ENCODE measurements at places on chromosomes 3 and 15.
A peak's percentile ranks its signal among the peaks of the same experiment; 100 is the strongest.

DNA sequence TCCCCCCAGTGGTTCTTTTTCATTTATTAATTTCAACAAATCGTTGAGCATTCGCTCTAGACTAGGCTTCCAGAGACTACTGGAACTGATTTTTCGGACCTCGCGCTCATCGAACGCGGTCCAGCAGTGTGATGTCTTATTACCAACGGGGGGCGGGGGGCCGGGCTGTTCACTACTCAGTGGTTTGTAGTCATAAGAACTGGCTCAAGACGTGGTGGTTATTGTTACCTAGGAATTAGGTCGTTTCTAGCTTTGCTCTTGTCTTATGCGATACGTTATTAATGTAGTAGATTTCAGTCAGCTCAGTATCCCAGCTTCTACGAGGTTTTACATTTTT, 858 bp downstream of the RBM5 start:
- peak; percentile 27 for DNase-seq
- peaks cover 35% of the 10 kb centered on the region for H3K36me3 ChIP-seq
- H3K27ac ChIP-seq = peak overlapping the region; percentile 96
- peak overlapping the region; percentile 96 for H3K4me3 ChIP-seq
- H3K4me1 ChIP-seq = peaks cover 12% of the 10 kb centered on the region

DNA sequence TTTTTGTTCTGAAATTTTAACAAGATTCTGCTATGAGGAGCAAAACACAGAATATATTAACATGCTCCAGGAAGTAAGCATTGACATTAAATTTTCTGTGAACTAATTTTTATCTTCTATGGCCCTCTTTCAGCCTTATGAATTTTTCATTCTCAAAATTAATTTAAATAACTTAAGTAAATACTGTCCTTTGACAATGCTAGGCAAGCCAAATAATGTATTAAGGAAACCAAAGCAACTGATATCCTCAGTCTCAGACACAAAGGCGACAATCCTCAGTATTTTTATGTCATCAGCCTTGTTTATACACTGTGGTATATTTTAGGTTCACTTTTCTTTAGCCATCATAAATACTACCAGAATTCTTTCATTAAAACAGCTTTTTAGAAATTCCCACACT, 159.8 kb downstream of the CGGBP1 start:
- no peak overlapping the region for H3K4me3 ChIP-seq
- no peaks in the 10 kb centered on the region for H3K27me3 ChIP-seq
- no peak for DNase-seq
- H3K27ac ChIP-seq = no peak overlapping the region

DNA sequence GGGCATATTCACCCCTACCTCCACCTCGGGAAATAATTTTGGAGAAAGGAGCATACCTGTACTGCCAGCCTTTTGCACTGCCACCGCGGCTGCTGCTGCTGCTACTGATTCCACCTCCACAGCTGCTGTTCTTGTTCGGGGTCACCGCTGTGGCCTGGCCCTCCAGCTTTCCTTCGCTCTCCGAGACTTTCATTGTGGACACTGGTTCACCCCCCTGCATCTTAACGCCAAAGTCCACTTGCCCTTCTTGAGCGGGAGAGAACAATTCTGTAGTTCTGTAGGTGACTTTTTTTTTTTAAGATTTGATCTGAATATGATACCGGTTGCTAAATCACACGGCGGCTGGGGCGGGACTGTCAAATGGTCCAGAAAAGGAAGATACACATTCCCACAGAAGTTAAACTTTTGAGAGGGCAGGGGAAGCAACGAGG, 701 bp downstream of the OSBPL11 start:
- H3K27me3 ChIP-seq = no peaks in the 10 kb centered on the region
- H3K36me3 ChIP-seq = no peaks in the 10 kb centered on the region
- H3K4me3 ChIP-seq = peak overlapping the region; percentile 82
- peaks cover 21% of the 10 kb centered on the region for H3K4me1 ChIP-seq
- H3K27ac ChIP-seq = peak overlapping the region; percentile 88
- no peak for DNase-seq

GRCh38 chr3:3798631-3799113, 559 bp upstream of the LRRN1 start:
- peak overlapping the region; percentile 24 for H3K27ac ChIP-seq
- no peaks in the 10 kb centered on the region for H3K36me3 ChIP-seq
- peaks cover 21% of the 10 kb centered on the region for H3K27me3 ChIP-seq
- peak overlapping the region; percentile 66 for H3K4me3 ChIP-seq

- peaks cover 2% of the 10 kb centered on the region for H3K4me1 ChIP-seq
- no peaks in the 10 kb centered on the region for H3K36me3 ChIP-seq
- no peaks in the 10 kb centered on the region for H3K27me3 ChIP-seq
- no peak overlapping the region for H3K27ac ChIP-seq
These were observed 6.2 kb upstream of the CCNL1 start for GRCh38 chr3:157166115-157166514.

DNA sequence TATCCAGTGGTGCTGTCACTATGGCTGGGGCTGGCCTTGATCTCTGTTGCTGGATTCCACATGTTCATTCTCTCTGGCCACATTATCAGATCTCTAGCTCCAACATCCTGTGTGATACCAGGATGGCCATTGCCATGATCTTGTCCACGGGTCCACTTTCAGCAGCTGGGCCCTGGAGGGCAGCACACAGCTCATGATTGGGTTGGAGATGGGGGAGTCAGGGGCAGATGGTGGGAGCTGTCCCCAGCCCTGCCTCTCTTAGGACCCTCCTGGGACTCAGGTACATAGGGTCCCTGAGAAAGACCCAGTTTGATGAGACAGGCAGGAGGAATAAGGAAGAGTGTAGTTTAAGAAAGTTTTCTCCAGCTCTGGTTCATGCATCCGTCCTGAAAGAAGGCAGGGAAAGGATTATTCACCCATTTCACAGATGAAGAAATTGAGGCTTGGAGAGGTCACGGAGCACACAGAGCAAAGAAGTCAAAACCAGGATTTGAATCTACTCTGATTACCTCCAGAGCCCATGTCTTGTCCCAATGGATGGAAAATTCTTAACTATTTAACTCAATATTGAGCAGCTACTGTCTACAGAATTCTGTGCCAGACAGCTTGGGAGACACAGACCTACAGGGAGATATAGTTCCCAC, 100.5 kb downstream of the LINGO1 start:
- H3K27me3 ChIP-seq = peaks cover 10% of the 10 kb centered on the region
- DNase-seq = no peak
- peaks cover 5% of the 10 kb centered on the region for H3K4me1 ChIP-seq
- H3K27ac ChIP-seq = no peak overlapping the region
- no peaks in the 10 kb centered on the region for H3K36me3 ChIP-seq

DNA sequence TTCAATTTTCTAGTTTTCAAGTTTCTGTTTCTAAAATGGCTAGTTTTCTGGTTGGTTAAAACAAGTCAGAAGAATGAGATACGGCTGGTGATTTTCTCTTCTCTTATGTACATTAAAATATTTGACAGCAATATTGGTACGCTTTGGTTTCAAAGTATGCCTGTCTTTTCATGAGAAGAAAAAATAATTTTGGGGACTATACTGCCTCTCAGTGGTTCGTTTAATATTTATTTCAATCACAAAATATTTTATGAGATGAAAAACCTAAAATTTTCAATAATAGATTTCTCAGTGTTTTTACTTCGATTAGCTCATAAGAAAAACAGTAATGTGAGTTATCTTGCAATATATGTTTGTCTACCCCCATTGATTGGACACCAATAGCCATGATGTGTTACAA, 72.8 kb upstream of the AADACL2 start:
- no peak overlapping the region for H3K27ac ChIP-seq
- no peaks in the 10 kb centered on the region for H3K27me3 ChIP-seq
- no peaks in the 10 kb centered on the region for H3K4me1 ChIP-seq
- H3K4me3 ChIP-seq = no peak overlapping the region
- no peak for DNase-seq

GRCh38 chr3:53525765-53526703, 31.6 kb downstream of the CACNA1D start:
- no peak overlapping the region for H3K4me3 ChIP-seq
- H3K27ac ChIP-seq = no peak overlapping the region
- H3K27me3 ChIP-seq = no peaks in the 10 kb centered on the region
- peak; percentile 2 for DNase-seq
- no peaks in the 10 kb centered on the region for H3K36me3 ChIP-seq

GRCh38 chr3:139353920-139354556, 10.2 kb downstream of the MRPS22 start:
- DNase-seq = peak; percentile 50
- peaks cover 70% of the 10 kb centered on the region for H3K36me3 ChIP-seq
- no peaks in the 10 kb centered on the region for H3K27me3 ChIP-seq
- no peak overlapping the region for H3K4me3 ChIP-seq

- H3K4me1 ChIP-seq = no peaks in the 10 kb centered on the region
- H3K36me3 ChIP-seq = no peaks in the 10 kb centered on the region
- no peaks in the 10 kb centered on the region for H3K27me3 ChIP-seq
- no peak overlapping the region for H3K27ac ChIP-seq
- no peak for DNase-seq
These were observed 175.9 kb downstream of the CNTN4 start for GRCh38 chr3:2274526-2274925.

- DNase-seq = peak; percentile 40
- H3K36me3 ChIP-seq = peaks cover 17% of the 10 kb centered on the region
- H3K4me1 ChIP-seq = peaks cover 18% of the 10 kb centered on the region
- H3K4me3 ChIP-seq = no peak overlapping the region
These were observed 41.5 kb downstream of the DLG1 start for GRCh38 chr3:197256836-197257444.

- DNase-seq = no peak
- H3K4me3 ChIP-seq = no peak overlapping the region
- no peaks in the 10 kb centered on the region for H3K27me3 ChIP-seq
- no peaks in the 10 kb centered on the region for H3K36me3 ChIP-seq
These were observed 27.6 kb downstream of the ALS2CL start for GRCh38 chr3:46665763-46666452.

DNA sequence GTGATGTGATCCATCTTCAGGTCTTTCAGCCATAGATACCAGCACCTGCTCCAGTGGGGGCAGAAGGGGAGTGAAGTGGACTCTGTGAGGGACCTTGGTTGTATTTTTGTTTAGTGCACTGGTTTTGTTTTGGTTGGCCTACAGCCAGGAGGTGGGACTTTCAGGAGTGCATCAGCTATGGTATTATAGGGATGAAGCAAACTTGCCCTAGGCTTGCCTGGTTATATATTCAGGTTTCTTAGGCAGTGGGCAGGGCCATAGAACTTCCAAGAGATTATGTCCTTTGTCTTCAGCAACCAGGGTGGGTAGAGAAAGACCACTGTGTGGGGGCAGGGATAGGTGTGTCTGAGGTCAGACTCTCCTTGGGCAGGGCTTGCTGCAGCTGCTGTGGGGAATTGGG, 337.3 kb upstream of the SGO1 start:
- no peaks in the 10 kb centered on the region for H3K36me3 ChIP-seq
- H3K4me1 ChIP-seq = no peaks in the 10 kb centered on the region
- no peak overlapping the region for H3K4me3 ChIP-seq
- H3K27ac ChIP-seq = no peak overlapping the region
- no peak for DNase-seq

- H3K4me1 ChIP-seq = no peaks in the 10 kb centered on the region
- no peak overlapping the region for H3K4me3 ChIP-seq
- H3K27ac ChIP-seq = no peak overlapping the region
- no peaks in the 10 kb centered on the region for H3K27me3 ChIP-seq
These were observed 284.2 kb downstream of the C3orf38 start for GRCh38 chr3:88434001-88434400.

DNA sequence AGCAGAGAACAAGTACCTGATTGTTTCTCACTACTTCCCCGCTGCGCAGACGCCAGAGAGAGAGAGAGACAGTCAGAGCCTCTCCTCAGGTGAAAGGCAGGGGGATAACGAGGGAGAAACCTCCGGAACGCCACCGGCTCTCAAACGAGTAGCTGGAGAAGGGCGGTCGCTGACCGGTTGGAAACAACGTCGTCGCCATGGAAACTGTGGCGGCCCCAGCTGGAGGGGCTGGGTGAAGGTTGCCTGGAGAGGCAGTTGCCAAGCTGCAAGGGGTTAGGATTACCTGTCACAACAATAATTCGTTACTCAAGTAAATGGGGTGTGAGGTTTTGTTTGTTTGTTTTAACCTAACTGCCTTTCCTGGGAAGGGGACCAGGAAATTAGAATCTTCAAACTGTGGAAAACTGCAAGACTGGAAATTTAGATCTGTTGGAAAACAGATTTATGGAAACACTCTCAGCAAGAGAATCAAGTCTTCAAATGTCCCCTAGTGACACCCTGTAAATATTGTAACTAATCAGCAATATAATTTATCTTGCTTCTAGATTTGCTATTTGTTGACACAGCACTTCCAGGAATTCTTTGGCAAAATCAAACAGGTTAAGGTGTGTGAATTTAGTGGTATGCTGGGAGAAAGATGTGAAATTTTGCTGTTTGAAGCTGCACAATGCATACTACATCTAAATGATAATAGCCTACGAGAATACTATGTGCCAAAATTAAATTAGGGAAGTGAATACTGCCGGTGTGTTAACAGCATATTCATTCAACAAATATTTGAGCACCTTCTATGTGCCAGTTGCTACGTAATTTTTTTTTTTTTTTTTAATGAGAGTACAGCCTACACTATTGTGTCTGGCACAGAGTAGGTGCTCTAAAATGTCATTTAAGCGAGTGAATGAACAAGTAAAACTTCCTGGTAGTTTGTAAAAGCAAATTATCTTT, at the start of gene DNAH12:
Gene DNAH12 (minus strand): TSS at position 164 of the 945 bp plus-strand sequence. CDS start 1,474 bp downstream, outside the sequence.
- H3K4me3 ChIP-seq = peak within 1 kb of the TSS; percentile 61
- no peaks in the 10 kb centered on the region for H3K27me3 ChIP-seq
- no peaks in the 10 kb centered on the region for H3K36me3 ChIP-seq
- peak; percentile 47 for DNase-seq
- H3K4me1 ChIP-seq = peaks cover 5% of the 10 kb centered on the region

GRCh38 chr3:36698314-36698713, 66.0 kb downstream of the DCLK3 start:
- H3K27me3 ChIP-seq = no peaks in the 10 kb centered on the region
- no peak for DNase-seq
- no peaks in the 10 kb centered on the region for H3K36me3 ChIP-seq
- no peak overlapping the region for H3K4me3 ChIP-seq
- no peak overlapping the region for H3K27ac ChIP-seq
- peaks cover 12% of the 10 kb centered on the region for H3K4me1 ChIP-seq

GRCh38 chr15:41891946-41892345, 1.9 kb downstream of the SPTBN5 start:
- no peaks in the 10 kb centered on the region for H3K36me3 ChIP-seq
- H3K4me1 ChIP-seq = peaks cover 16% of the 10 kb centered on the region
- no peak overlapping the region for H3K27ac ChIP-seq
- no peak for DNase-seq
- no peaks in the 10 kb centered on the region for H3K27me3 ChIP-seq

GRCh38 chr3:123380261-123380660, 68.6 kb downstream of the ADCY5 start:
- peaks cover 1% of the 10 kb centered on the region for H3K27me3 ChIP-seq
- no peak overlapping the region for H3K4me3 ChIP-seq
- H3K27ac ChIP-seq = no peak overlapping the region

DNA sequence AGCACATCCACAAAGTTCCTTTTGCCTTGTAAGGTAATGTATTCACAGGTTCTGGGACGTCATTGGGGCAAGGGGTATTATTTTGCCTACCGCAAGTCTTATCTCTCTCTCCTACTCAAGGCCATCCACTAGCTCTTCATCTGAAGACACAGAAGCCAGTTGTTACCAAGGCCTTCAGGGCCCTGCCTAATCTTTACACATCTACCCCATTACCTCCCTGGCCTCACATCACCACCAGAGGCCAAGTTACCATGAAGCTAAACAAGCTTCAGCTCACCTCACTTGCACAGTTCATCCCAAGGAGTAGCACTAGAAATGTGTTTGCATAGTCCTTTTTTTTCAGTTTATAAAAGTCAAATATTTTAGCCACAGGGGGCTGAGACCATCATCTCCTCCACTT, 34.1 kb downstream of the ATP8B4 start:
- no peaks in the 10 kb centered on the region for H3K4me1 ChIP-seq
- no peak overlapping the region for H3K27ac ChIP-seq
- DNase-seq = no peak
- H3K36me3 ChIP-seq = no peaks in the 10 kb centered on the region
- H3K27me3 ChIP-seq = no peaks in the 10 kb centered on the region
